ENCODE measurements at places on chromosomes 7 and 10. TPM values are rescaled to one million over a fixed set of nuclear protein-coding genes. Genes with fewer than 3 reads are reported as not detected.

- DNase-seq: no peak
Measured at GRCh38 chr10:123962756-123963530, 71.3 kb upstream of the CPXM2 start.

STOX1 gene
- total RNA-seq: 1.4 TPM

- DNase-seq: no peak
Measured at GRCh38 chr7:17903337-17903736, 37.0 kb downstream of the SNX13 start.

DNA sequence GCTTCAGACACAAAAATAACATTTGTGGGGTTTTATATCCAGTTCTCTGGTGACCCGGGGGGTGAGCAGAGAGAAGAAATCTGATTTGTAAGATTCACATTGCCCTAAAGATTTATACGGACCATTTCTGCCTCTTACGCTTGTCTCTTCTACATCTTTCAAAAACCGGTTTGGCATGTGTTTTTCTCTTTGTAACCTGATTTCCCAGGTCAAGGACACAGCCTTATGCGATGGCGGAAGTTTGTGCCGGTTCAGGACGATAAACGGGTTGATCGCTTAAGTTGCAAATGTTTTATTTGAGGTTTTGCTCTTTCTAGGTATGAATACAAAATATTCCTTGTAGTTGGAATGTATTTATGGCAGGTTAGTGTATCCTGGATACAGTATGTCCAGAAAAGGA lies 61.6 kb upstream of the SH2B2 start:
- DNase-seq: no peak

NKX6-2 gene
- total RNA-seq: not detected

GRCh38 chr7:26153241-26153822 lies 1.3 kb downstream of the NFE2L3 start:
- no peak for DNase-seq

Data from gastrocnemius medialis (tissue), 4 donors.